ENCODE measurements at places on chromosomes 6 and 20.

GRCh38 chr6:45432977-45433376, 55.2 kb upstream of the SUPT3H start:
- no peak for DNase-seq

GRCh38 chr6:134932535-134933470, 17.1 kb downstream of the ALDH8A1 start:
- no peak for DNase-seq

- DNase-seq = no peak
Observed at GRCh38 chr6:150324044-150324443, 44.8 kb upstream of the IYD start.

DNA sequence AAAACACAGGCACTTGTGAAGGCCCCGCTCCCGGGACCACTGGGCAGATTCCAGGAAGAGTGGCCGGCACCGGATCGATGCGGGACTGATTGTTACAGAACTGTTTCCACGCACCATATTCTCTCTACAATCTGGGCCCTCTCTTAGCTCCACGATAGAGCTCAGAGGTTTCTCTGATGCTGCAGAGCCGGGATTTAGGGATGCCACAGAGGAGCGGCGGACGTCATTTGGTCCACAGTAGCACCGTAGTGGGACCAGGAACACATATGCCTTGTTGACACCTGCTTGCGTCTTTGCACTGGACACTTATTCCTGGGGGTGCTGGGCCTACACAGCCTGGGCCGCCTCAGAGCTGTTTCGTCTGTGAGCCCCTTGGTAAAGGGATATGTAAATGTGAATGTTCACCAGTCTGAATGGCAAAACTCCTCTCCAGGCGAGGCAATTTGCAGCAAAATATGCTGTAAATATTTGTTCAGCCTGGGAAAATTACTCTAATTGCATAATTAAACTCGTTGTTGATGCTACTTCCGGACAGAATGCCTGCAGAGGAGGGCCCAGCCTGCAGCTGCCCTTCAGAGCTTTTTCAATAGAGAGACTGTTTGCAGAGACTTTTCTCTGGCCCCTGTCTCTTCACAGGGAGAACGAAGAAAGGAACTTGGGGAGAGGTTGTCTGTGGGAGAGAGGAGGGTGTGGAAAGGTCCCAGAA, 9.4 kb downstream of the PCK1 start:
- DNase-seq = no peak

DNA sequence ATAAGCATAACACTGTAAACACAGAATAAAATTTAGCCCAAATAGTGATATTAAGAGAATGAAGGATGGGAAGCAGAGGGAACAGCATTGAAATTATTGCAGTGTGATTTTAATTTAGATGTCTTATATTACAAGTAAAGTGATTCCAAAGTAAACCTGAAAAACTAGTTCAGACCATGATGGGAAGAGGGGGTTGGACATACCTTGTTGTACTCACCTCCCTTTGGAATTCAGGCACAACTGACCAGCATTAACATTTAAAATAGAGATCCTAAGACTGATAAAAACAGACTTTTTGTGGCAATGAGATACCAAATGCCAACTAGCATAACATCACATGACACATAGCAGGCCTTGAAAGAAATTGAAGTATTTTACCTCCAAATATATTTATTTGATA, 262.6 kb upstream of the PRND start:
- DNase-seq = no peak

- no peak for DNase-seq
Observed at GRCh38 chr20:31685853-31686643, 36.6 kb downstream of the BCL2L1 start.

DNA sequence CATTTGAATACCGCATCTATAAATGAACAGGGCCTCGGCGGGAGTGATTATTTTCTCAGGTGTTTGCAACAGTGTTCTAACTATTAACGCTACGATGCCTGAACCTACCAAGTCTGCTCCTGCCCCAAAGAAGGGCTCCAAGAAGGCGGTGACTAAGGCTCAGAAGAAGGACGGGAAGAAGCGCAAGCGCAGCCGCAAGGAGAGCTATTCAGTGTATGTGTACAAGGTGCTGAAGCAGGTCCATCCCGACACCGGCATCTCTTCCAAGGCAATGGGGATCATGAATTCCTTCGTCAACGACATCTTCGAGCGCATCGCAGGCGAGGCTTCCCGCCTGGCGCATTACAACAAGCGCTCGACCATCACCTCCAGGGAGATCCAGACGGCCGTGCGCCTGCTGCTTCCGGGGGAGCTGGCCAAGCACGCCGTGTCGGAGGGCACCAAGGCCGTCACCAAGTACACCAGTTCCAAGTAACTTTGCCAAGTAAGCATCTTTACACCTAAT, 70.9 kb downstream of the HFE start:
- no peak for DNase-seq

- no peak for DNase-seq
Observed at GRCh38 chr6:27839626-27840475, 72.3 kb downstream of the OR2B2 start.

DNA sequence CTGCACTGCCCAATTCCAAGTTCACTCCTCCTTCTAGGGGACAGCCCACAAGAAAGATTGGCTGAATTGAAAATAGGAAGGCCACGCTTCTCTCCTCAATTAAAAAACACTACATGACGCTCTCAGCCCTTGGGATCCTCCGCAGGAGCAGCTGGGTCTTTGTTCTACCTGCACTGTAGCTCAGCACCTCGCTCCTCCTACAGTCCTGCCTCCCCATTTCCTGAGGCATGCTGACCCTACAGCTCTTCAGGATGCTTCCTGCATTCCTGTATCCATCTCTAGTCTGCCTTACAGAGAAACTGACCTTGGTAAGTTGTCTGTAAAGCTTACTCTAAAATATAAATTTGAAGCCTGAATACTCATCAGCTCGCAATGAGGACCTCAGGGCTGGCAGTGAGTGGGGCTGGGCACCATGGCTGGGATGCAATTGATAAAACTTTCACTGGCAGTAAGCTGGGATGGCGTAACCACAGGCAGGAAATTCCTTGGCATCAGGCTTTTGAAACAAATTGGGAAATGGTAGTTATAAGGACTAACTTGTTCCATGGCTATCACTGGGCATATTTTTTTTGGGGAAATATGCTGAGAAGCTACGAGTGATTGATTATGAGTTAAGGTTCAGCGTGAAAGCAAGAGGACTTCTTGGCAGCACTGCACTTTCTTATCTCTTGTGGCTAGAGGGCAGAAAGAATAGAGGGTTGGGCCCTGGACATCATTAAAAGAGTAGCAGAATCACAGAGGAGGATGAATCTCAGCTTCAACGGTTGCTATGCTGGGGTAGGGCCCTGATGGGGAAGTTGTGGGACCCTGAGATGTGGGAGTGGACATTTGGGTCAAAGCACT, 11.7 kb upstream of the SIRPB1 start:
- DNase-seq = no peak

- DNase-seq = no peak
Observed at GRCh38 chr6:144094731-144095133, 641 bp downstream of the SF3B5 start.

DNA sequence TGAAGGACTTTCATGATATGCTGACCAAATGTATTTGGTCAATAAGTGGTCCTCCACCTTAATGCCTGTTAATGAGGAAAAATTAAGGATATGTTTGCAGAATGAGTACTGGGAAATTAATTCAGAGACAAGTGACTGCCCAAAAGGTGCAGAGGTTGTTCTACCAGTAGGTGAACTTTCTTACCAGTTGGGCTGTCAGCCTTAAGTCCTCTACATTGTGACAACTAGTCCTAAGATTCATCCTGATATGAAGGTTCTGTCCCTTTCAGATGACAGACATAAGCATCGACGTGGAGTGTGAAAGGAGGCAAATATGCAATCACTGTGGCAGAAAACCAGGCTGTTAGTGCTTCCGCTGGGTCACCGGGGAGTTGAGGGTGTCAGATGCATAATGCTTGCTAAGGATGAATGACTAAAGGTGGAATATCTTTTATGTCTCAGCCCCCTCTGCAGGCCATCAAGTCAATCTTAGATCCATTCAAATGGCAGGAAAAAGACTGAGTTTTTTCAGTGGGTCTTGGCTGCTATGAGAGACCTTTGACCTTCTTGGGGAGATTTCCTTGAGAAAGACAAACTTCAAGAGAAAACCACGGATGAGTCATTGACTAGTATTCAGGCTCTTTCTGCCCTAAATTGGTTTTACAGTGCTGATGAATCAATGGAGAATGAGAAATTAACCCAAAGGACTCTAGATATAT, 226.0 kb downstream of the TPBG start:
- DNase-seq = no peak

- no peak for DNase-seq
Observed at GRCh38 chr6:141531040-141531439, 601.7 kb upstream of the GJE1 start.

GRCh38 chr20:37526238-37526838, 1.3 kb downstream of the BLCAP start:
- no peak for DNase-seq

GRCh38 chr20:37954190-37954589, 51.3 kb downstream of the VSTM2L start:
- DNase-seq = no peak

GRCh38 chr6:3946778-3947177, 97.6 kb downstream of the FAM50B start:
- no peak for DNase-seq

- no peak for DNase-seq
Observed at GRCh38 chr6:122081921-122082320, 317.5 kb upstream of the HSF2 start.

GRCh38 chr20:10940941-10941340, 267.1 kb upstream of the JAG1 start:
- DNase-seq = no peak

- DNase-seq = no peak
Observed at GRCh38 chr6:40425192-40425919, 161.8 kb downstream of the LRFN2 start.

DNA sequence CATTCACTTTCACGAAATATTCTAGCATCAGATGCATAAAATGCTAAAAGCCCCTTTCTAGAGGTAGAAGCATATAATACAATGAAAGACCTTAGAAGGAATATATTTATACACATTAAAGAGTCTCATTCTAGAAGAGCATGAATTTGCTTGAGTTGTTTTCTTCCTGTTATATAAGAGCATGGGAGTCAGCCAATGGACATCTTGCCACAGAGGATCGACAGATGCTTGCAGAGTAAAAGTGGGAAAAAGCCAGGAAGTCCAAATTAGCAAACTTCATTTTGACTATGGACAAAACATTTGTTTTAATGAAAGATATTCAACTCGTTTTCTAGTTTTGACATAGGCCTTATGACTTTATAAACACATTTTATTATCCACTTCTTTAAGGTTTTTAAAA, 44.2 kb upstream of the RIPPLY2 start:
- no peak for DNase-seq

- no peak for DNase-seq
Observed at GRCh38 chr20:646107-646867, 6.7 kb downstream of the SRXN1 start.

GRCh38 chr20:10408108-10408813, 25.8 kb downstream of the MKKS start:
- DNase-seq = no peak

DNA sequence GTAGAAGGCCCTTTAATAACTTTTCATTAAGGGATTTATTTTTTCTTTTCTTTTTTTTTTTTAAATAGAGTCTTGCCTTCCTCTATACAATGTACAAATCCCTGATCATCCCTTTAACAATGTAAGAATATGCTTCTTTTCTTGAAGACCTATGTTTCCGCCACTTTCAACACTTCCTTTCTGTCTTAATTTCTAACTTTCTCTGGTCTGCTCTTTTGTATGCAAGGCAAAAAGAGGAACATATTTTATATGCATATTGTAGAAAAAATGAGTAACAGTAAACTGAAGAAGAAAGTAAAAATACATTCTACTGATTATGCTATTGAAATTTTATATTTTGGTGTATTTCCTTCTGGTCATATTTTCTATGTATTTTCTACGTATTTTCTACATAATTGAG, 484.7 kb downstream of the TFAP2B start:
- no peak for DNase-seq

GRCh38 chr20:1711826-1712601, 54.4 kb upstream of the SIRPG start:
- no peak for DNase-seq

DNA sequence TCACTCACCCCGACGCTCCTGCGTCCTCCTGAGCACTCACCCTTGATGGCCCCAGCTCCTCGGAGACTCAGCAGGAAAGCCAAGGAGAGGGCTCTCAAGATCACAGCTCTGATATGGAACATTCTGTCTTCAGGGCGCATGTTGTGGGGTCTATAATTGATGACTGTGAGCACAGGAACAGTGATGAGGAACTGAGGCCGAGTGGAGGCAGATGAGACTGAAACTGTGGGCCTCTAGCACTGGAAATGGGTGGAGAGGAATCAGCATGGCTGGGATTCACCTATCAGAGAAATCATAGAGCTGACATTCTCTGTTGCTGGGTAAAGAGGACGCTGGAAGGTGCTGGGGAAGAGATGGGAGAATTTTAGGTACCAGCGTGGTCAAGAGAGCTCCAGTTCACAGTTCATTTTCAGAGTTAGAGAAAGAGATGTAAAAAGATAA, at the start of gene HLA-DPA1:
Gene HLA-DPA1 (minus strand): TSS at position 219 of the 441 bp plus-strand sequence.
- DNase-seq = peak; percentile 56

DNA sequence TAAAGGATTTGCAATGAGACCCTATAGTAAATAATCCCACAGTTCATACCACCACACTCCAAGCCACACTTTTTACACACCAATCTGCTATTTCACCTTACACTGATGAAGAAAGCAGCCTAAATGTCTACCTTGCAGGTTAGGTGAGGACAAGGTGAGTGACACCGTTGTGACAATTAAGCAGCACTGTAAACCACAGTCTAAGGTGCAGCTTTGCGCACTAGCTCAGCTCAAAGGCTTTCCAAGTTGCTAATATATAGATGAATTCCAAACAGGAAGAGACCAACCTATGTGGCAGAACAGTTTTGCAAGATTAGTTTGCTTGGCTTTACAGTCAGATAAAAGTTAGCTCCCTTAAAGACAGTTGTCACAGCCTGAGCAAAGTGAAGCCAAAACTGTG, 429.5 kb upstream of the MARCKS start:
- DNase-seq = no peak

- DNase-seq = no peak
Observed at GRCh38 chr6:45709781-45710220, 305.9 kb downstream of the CLIC5 start.

DNA sequence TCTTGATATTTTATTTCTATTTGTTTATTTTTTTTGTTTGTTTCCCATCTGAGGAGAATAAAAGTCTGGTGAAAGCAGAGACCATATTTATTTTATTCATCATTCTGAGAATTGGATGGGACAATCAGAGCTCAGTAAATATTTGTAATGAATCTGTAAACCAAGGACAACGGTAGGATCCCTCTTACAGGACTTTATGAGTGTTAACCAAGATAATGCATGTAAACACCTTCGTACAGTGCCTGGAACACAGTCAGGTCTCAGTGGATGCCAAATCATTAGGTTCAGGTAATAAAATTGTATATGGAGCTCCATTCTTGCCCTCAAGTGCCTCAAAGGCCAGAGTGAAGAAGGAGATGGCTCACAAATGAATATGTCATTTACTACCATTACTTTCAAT, 288.7 kb downstream of the PAX1 start:
- no peak for DNase-seq

GRCh38 chr20:46831633-46832011, 63.0 kb upstream of the EYA2 start:
- no peak for DNase-seq

- no peak for DNase-seq
Observed at GRCh38 chr6:137917551-137918325, 50.7 kb downstream of the TNFAIP3 start.
